Large intestine (tissue), 12 donors: ENCODE measurements at places on chromosomes 7 and 10. TPM values are rescaled to one million over a fixed set of nuclear protein-coding genes. Genes with fewer than 3 reads are reported as not detected.

GRCh38 chr10:100576282-100576635 lies 40.5 kb downstream of the HIF1AN start:
- peaks cover 65% of the 10 kb centered on the region for H3K27me3 ChIP-seq
- H3K36me3 ChIP-seq: no peaks in the 10 kb centered on the region
- no peak overlapping the region for H3K4me3 ChIP-seq
- no peak for DNase-seq

DNA sequence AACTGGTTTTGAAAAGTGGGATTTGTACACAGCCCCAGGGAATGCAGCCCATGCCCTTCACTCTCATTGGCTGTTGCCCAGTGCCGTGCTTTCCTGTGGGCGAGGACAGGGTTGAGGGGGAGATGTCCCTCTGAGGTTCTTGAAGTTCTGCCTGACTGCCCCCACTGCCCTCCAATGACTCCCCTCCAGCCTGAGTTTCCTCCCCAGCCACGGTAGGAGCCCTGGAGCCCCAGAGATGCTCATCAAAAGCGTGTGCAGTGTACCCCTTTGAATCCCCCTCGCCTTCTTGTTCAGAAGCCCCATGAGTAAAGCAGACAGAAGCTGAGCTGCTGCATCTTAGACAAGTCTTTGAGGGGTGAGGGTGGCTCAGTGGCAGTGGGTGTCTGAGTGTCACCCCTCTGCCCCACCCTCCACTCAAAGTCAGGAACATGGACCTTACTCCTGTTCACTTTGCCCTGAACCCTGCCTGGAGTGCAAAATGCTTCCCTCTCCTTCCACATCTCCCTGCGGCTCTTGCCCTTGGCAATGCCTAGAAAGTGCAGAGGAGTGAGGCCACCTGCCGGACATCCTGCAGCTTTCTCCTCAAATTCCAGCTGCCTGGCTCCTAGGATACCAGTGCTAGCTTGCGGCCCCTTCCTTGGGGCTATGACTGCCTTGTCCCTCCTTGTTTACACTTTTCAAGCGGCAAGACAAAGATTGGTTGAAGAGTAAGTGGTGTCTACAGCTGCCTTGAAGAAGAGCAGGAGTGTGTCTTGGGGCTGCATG lies 19.9 kb downstream of the FAM241B start:
- no peak for DNase-seq
- H3K36me3 ChIP-seq: no peaks in the 10 kb centered on the region
- H3K4me1 ChIP-seq: peaks cover 4% of the 10 kb centered on the region
- no peak overlapping the region for H3K4me3 ChIP-seq
- H3K27me3 ChIP-seq: no peaks in the 10 kb centered on the region

GRCh38 chr10:69968830-69969229 lies 83.8 kb upstream of the MACROH2A2 start:
- H3K4me1 ChIP-seq: no peaks in the 10 kb centered on the region
- H3K27me3 ChIP-seq: peaks cover 6% of the 10 kb centered on the region
- no peak overlapping the region for H3K27ac ChIP-seq
- no peak overlapping the region for H3K4me3 ChIP-seq
- peak; percentile 5 for DNase-seq

The ANXA8 gene
- polyA plus RNA-seq: 18.2 TPM

The DKK1 gene
- polyA plus RNA-seq: 2.7 TPM

The CLRN3 gene
- 121 TPM for polyA plus RNA-seq

- H3K4me3 ChIP-seq: no peak overlapping the region
- peaks cover 3% of the 10 kb centered on the region for H3K4me1 ChIP-seq
- no peak overlapping the region for H3K27ac ChIP-seq
- H3K27me3 ChIP-seq: no peaks in the 10 kb centered on the region
- no peak for DNase-seq
Observed at GRCh38 chr7:101823096-101823495, 5.7 kb downstream of the CUX1 start.

The TDRD1 gene
- 0.22 TPM for polyA plus RNA-seq

GRCh38 chr10:49628599-49628998 lies 14.8 kb downstream of the CHAT start:
- H3K4me3 ChIP-seq: no peak overlapping the region
- H3K4me1 ChIP-seq: no peaks in the 10 kb centered on the region
- DNase-seq: no peak
- H3K27ac ChIP-seq: no peak overlapping the region
- H3K36me3 ChIP-seq: no peaks in the 10 kb centered on the region

DNA sequence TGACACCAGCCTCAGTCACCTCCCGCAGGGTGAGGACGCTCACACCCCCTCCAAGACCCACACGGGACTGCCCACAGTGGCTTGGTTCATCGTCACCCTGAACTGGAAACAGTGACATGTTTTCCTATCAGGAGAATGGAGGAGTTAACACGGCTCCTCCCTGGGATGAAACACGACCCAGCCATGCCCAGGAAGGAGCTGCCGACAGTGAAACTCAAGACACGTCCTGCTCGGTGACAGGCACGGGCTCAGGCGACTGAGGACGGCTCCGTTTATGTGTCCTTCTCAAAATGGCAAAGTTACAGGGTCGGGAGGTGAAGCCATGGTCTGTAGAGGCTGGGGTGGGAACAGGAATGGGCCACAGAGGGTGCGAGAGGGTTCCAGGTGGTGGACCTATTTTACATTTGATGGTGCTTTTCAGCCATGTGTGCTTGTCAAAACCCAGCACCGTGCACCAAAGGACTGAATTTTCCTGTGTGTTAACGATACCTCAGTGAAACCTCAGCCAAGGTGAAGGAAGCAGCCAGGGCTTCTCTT lies 272.4 kb downstream of the ADARB2 start:
- peaks cover 14% of the 10 kb centered on the region for H3K4me1 ChIP-seq
- H3K4me3 ChIP-seq: no peak overlapping the region
- no peaks in the 10 kb centered on the region for H3K36me3 ChIP-seq
- DNase-seq: no peak
- no peaks in the 10 kb centered on the region for H3K27me3 ChIP-seq

- no peaks in the 10 kb centered on the region for H3K27me3 ChIP-seq
- no peak overlapping the region for H3K27ac ChIP-seq
- no peak overlapping the region for H3K4me3 ChIP-seq
- DNase-seq: no peak
- H3K36me3 ChIP-seq: peaks cover 47% of the 10 kb centered on the region
- H3K4me1 ChIP-seq: peaks cover 4% of the 10 kb centered on the region
Observed at GRCh38 chr7:26188206-26188956, 12.2 kb downstream of the HNRNPA2B1 start.

- peak; percentile 28 for DNase-seq
- H3K27me3 ChIP-seq: no peaks in the 10 kb centered on the region
- no peak overlapping the region for H3K4me3 ChIP-seq
Observed at GRCh38 chr10:31803606-31804351, 124.9 kb downstream of the ARHGAP12 start.

- H3K36me3 ChIP-seq: no peaks in the 10 kb centered on the region
- peaks cover 17% of the 10 kb centered on the region for H3K4me1 ChIP-seq
- no peaks in the 10 kb centered on the region for H3K27me3 ChIP-seq
- no peak for DNase-seq
- H3K27ac ChIP-seq: no peak overlapping the region
- no peak overlapping the region for H3K4me3 ChIP-seq
Observed at GRCh38 chr7:22584179-22584578, 84.2 kb upstream of the STEAP1B start.

The NPFFR1 gene
- 0.31 TPM for polyA plus RNA-seq

DNA sequence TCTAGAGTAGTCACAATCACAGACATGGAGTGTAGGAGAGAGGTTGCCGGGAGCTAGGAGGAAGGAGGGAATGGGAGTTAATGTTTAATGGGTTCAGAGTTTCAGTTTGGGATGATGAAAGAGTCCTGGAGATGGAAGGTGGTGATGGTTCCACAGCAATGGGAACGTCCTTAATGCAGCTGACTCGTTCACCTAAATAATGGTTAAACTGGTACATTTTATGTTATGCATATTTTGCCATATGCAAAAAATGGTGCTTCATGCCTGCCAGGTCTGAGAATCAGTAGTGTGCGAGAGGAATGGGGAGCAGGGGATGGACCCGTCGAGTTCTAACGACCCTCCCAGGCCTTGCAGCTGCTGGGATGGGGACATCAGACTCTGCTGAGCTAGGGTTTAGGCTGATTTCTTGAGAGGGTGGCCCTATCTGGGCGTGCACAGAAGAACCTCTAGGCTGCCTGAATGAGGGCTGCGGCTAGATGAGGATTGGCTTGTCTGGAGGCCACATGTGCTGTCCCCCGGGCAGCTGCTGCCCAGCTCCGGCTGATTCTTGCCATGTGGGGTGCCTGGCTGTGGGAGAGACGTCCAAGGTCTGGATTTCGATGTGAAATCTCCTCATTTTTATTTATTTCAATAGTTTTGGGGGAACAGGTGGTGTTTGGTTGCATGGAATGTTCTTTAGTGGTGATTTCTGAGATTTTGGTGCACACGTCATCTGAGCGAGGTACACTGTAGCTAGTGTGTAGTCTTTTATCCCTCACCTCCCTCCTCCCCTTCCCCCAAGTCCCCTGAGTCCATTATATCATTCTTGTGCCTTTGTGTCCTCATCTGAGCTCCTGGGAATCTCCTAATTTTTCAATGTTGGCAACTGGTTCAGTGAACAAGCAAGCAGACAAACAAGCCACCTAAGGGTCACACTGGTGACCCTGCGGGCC lies 116.0 kb downstream of the GRK5 start:
- H3K4me1 ChIP-seq: peaks cover 11% of the 10 kb centered on the region
- peak; percentile 65 for DNase-seq
- no peak overlapping the region for H3K4me3 ChIP-seq
- H3K27me3 ChIP-seq: no peaks in the 10 kb centered on the region

The GPC2 gene
- polyA plus RNA-seq: 3.9 TPM

DNA sequence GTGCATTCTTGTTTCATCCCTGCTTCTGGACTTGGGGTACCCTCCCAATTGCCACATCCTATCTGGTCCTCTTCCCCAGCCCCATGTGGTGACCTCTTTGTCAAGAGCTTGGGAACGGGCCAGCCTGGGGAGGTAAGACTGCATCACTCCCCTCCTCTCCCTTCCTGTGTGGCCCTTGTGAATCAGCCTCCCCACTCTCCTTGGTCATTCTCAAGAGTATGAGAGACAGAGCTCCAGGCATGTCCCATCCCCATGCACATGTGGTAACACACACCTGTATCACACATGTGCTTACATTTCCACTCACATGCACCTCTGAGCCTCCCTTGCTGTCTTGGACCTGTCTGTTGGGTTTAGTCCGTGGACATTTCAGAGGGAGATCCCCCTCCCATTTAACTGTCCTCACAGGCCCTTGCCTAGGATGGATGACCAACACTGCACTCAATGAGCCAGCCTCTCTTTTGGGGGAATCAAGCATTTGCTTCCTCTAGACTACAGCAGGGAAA lies 2.6 kb downstream of the MRPL43 start:
- no peaks in the 10 kb centered on the region for H3K27me3 ChIP-seq
- peak overlapping the region; percentile 9 for H3K27ac ChIP-seq
- DNase-seq: no peak

The AGR3 gene
- polyA plus RNA-seq: 213 TPM

DNA sequence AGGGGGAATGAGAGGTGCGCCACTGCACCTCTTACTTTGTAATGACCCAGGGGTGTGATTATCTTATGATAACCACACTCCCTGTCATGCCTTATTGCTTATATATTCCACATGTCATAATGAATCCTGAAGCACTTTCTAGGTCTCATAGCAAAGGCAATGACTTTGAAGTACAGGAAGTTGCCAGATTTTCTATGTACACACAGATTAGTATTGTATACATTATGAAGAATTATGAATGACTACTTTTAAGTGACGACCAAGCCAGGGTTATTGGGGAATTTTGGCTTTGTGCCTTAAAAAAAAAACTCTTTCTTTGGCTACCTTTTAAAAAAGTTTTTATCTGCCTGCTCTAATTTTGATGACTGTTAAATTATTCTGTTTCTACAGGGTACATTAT lies 269.6 kb downstream of the MDFIC start:
- no peaks in the 10 kb centered on the region for H3K27me3 ChIP-seq
- no peak overlapping the region for H3K4me3 ChIP-seq
- H3K4me1 ChIP-seq: no peaks in the 10 kb centered on the region
- no peaks in the 10 kb centered on the region for H3K36me3 ChIP-seq
- DNase-seq: no peak

DNA sequence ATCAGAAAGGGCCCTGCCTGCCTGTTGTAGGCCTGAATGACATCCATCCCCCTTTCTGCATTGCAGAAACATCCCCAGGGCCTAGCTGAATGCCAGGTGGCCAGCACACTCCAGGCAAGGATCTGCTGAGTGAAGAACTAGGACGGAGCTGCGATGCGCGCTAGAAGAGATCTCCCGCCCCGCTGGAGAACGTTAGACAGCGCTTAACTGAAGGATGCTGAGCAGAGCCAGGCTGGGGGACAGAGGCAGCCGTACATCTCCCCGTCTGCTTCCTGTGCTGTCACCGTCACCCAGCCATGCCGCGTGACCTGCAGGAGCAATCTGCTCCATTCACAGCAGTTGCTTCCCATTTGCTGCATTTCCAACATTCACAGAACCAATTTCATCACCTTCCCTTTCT lies 73.3 kb downstream of the FAM53B start:
- H3K27ac ChIP-seq: peak overlapping the region; percentile 9
- H3K27me3 ChIP-seq: no peaks in the 10 kb centered on the region
- peaks cover 51% of the 10 kb centered on the region for H3K36me3 ChIP-seq
- H3K4me1 ChIP-seq: peaks cover 60% of the 10 kb centered on the region
- no peak for DNase-seq

DNA sequence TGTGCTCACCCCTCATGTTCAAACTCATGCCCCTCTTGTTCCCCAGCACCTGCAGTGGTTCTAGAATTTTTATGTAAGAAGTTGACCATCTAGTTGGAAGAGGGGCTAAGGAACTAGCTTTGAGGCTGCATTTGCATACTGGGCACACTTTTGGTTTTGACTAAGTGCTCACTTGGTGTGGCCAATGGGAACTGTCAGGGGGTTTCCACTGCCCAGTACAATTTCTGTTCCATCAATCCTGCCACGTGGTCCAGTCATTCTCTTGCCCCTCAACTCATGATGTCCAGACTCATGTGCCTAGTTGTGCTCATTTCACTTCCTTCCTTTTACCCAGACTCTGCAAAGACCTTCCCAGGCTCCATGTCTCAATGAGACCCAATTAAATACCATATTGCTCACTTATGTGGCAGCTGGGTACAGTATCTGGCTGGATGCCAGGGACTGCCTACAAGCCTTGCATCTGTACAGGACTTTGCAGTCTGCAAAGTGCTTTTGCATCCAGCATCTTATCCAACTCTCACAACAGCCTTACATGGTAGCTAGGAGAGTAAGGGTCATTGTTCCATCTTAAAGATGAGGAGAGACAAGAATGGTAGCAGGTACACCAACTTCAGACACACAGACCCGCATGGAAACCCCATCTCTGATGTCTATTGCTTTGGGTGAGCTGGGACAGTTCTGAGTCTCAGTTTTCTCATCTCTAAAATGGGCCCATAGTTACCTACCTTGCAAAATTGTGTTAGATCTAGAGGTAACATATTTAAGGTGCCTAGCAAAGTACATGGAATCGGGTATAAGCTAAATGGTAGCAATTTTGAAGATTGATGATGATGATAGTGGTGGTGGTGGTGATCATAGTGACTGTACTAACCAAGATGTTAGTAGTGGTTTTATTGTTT lies 30.1 kb upstream of the KCNMA1 start:
- no peaks in the 10 kb centered on the region for H3K36me3 ChIP-seq
- no peak overlapping the region for H3K4me3 ChIP-seq
- no peaks in the 10 kb centered on the region for H3K27me3 ChIP-seq
- H3K4me1 ChIP-seq: peaks cover 4% of the 10 kb centered on the region
